ENCODE measurements at places on chromosomes 1 and 21.

- DNase-seq: no peak
Measured at GRCh38 chr1:36582066-36582755, 99.5 kb upstream of the CSF3R start.

DNA sequence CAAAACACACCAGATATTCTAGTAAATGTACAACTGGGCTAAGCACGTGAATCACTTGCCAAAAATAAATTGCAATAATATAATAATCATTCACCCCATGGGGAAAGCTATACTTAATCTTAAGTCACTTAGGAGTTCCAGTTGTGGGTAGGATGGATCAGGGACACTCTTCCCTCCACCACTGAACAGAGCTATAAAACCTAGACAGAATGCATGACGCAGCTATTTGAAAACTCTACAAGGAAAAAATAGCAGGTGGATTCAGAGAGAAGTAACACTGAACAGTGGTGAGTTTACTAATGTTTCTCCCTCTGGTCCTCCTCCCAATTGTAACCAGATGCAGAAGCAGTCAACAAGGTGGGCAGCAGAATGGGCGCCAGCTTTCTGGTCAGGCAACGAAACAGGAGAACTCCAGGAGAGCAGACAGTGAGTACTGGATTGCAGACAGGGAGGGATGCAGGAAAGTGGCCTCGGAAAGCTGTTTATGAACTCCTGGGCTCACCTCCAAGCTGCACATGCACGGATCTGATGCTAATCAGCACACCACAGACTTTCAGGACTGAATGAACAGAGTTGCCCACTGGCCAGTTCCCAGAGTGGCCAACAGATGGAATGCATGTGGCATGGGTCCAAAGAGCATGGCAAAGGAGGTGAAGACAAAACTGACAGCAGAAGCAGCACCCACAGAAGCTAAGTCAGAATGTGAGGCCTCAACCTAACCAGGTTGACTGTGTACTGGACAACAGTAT lies 41.4 kb downstream of the TARBP1 start:
- DNase-seq: no peak

- no peak for DNase-seq
Measured at GRCh38 chr1:21935393-21935804, 1.7 kb downstream of the HSPG2 start.

DNA sequence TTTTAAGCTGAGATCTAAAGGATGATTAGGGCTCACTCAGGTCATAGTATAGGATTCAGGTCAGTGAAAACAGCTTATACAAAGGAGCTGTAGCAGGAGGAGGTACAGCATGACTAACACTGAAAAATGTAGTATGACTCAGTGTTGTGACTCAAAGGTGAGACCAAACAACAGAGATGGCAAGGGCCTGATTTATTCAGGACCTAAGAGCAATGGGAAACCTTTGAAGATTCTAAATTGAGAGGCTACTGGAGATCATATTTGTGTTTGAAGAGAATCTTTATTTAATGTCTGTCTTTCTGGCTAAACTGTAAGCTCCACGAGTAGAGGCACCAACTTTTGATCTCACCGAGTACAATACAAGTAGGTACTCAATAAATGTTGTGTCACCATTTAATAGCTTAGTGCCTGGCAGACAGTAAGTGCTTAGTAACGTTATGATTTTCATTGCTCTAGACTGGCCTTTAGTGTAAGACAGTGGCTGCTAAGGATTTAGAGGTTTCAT lies 43.5 kb downstream of the PRKAA2 start:
- no peak for DNase-seq

GRCh38 chr1:67564193-67564592 lies 120.8 kb upstream of the GADD45A start:
- no peak for DNase-seq

Data from stimulated activated CD4-positive, alpha-beta T cell treated with anti-CD3 and anti-CD28 coated beads, TNF-alpha, amount 100 ng/mL, for 48 hours (primary cell).